ENCODE measurements at places on chromosomes 7 and 10.

- DNase-seq = no peak
These were observed 156.5 kb downstream of the DOCK4 start for GRCh38 chr7:112049555-112050249.

DNA sequence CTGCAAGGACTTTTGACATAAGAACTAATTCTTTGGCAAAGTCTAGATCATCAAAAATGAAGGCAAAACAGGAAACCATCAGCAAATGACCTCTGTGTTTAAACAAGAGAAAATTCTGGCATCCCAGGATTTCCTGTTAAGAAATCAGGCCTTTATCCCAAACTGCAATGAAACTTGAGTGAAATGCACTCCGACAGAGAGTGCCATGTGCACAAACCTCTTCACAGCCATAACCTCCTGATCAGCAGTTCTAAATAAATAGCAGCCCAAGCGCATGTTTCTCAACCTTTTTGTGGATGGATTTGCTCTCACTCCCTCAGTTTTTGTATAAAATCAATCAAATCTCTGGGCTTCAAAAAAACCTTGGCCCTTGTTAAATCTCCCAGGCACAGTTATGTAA is 107.7 kb upstream of the EEPD1 start:
- no peak for DNase-seq

GRCh38 chr10:57948796-57949195 is 318.9 kb downstream of the IPMK start:
- no peak for DNase-seq

- DNase-seq = no peak
These were observed 70.8 kb downstream of the CHN2 start for GRCh38 chr7:29265208-29265923.

- no peak for DNase-seq
These were observed 62.6 kb upstream of the EN2 start for GRCh38 chr7:155395176-155395797.

DNA sequence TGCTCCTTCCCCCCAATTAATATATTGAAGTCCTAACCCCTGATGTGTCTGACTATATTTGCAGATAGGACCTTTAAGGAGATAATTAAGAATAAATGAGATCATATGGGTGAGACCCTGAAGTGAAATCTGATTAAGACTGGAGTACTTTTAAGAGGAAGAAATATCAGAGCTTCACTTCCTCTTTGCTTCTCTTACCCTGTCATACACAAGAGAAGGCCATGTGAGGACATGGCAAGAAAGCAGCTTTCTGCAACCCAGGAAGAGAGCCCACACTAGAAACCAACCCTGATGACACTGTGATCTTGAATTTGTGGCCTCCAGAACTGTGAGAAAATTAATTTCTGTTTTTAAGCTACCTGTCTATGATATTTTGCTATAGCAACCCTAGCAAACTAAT is 44.2 kb downstream of the JMJD1C start:
- DNase-seq = peak; percentile 22

- DNase-seq = no peak
These were observed 206.6 kb downstream of the LSM5 start for GRCh38 chr7:32283546-32283945.

DNA sequence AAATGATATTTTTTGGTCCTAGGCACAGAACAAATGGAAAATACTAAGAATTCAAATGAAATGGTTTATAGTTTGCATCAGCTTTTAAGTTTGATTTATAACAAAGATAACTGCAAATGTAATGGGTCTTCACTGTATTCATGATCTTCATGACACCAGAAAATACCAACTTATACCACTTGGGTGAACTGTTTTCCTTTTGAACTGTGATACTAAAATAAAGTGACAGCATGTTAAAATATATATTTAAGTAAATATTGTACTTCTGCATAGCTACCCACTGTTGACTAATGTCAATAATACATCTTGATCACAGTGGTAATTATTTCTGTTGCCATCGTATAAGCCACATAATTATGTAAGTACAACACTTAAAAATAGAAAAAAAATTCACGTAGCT is 442.0 kb upstream of the ANKRD30A start:
- no peak for DNase-seq

DNA sequence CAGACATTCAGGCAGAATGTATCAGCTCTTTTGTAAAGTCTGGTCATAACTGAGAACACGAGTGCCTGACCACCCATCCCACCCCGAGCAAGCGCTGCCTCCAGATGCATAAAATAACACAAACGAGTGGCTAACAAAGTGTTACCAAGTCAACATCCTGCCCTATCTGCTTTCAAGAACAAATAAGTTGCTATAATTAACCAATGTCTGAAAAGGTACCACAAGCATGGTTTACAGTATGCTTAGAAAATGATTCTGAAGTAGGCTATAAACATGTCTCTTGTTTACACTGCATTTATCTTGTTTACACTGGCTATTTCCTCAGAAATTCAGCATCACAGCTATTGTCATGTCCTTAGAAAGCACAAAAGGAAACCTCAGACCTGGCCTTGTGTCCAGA is 49.5 kb downstream of the PIK3AP1 start:
- peak; percentile 22 for DNase-seq

DNA sequence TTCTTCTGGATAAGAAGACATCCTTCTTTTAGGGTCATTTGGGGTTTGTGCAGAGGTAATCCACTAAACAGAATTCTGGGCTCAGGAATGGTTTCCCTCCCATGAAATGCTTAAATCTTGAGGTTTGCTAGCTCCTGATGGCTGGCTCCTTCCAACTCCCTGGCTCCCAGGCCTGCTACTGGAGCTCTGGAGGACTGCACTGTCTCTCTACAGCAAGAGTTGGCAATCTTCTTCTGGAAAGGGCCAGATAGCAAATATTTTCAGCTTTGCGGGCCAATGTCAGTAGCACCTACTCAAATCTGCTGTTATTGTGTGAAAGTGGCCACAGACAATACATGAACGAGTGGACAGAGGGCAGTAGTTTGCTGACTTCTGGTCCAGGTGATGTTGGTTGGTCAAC is 174.2 kb upstream of the CTBP2 start:
- DNase-seq = no peak

DNA sequence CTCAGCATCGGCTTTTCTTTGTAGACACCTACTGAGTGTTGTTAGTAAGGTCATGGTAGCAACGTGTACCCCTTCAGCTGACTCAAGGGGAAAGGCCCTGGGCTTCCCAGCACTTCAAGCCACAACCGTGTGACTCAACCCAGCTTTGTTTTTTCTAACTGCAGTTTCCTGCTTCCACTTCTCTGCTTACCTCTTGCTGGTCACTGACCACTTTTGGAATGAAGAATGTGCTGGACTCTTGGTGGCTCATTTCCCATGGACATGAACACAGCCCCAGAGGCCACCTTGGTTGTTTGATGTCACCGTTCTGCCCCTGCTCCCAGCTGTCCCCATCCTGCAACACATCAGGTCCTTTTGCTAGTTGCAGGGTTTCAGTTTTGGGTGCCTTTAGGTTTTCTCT is 69.5 kb upstream of the ZNF438 start:
- peak; percentile 53 for DNase-seq

DNA sequence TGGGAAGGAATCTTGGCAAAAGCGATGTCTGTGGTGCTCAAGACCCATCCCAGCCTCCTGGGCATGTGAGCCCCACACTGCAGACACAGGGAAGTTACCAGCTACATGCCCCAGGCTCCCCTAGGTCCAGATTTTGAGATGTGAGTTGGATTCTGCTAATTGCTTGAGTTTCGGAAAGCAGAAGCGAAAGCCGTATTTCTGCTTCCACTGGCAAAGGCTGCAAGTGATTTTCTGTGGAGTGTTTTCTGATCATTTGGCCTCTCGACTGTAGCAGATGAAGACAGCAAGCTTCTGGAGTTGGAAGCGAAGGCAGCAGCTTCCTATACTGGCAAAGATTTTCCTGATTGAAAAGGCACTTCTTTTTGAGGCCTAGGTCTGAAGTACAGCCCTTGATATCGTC is 29.6 kb downstream of the ANKRD16 start:
- DNase-seq = no peak

DNA sequence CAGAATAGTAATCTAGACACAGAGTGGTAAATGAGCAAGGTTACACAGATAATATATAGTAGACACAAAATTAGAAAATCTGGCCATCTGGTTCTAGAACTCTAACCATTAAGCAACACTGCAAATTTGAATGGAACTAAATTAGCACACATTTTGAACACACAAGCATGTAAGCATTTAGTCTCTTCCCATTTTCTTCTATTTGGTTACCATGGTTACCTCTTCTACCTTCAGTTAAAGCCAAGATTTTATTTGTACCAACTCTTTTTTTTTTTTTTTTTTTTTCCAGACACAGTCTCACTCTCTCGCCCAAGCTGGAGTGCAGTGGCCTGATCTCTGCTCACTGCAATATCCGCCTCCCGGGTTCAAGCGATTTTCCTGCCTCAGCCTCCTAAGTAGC is 790.5 kb downstream of the MAGI2 start:
- DNase-seq = no peak

DNA sequence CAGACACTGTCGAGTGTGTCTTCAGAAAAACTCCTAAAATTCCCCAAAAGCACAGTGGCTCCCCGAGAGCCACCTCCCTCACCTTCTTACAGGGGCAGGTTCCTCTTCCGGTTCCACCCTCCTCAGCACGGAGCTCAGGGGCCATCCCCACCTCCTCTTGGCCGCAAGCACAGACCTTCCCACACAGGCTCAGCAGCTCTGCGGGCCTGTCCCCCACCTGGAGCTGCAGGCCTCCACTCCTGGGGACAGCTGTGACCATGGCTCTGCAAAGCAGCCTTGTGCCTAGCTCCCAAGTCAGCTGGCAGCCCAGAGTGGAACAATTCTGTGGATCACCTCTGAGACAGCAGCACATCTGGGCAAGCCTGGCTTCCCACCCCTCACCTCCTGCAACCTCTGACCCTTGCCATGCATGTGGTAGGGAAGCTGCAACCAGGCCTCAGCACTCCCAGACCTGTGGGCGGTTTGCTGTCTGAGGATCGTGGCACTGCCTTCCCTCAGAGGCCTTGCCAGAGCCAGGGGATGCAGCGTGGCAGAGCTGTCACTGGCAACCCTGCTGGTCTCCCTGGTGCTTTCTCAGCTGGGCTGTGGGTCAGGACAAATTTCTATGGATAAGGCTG is 79.7 kb downstream of the ALOX5 start:
- DNase-seq = no peak

DNA sequence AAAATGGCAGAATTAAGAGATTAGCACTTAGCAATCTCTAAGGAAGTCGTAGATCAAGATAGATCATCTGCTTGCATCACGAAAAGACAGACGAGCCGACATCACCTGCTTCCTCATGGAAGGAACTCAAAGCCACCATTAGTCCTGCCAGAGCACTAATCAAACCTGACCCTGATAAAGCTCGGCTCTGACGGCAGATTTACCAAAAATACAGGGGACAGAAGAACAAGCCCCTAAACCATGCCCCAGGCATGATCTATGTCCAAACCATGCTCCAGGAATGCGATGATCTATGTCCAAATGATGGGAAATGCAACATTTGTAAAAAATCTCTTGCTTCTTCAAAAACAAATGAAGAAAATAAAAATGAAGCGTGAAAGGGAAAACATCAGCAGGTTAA is 182.8 kb downstream of the TCERG1L start:
- no peak for DNase-seq

GRCh38 chr7:130957137-130957513 is 223.1 kb upstream of the KLF14 start:
- peak; percentile 62 for DNase-seq

- no peak for DNase-seq
These were observed at the start of gene VAX1 for GRCh38 chr10:117137911-117138642. Gene VAX1, minus strand, starts transcription at chr10:117138270. Its CDS starts 214 bp downstream, at chr10:117138056.

DNA sequence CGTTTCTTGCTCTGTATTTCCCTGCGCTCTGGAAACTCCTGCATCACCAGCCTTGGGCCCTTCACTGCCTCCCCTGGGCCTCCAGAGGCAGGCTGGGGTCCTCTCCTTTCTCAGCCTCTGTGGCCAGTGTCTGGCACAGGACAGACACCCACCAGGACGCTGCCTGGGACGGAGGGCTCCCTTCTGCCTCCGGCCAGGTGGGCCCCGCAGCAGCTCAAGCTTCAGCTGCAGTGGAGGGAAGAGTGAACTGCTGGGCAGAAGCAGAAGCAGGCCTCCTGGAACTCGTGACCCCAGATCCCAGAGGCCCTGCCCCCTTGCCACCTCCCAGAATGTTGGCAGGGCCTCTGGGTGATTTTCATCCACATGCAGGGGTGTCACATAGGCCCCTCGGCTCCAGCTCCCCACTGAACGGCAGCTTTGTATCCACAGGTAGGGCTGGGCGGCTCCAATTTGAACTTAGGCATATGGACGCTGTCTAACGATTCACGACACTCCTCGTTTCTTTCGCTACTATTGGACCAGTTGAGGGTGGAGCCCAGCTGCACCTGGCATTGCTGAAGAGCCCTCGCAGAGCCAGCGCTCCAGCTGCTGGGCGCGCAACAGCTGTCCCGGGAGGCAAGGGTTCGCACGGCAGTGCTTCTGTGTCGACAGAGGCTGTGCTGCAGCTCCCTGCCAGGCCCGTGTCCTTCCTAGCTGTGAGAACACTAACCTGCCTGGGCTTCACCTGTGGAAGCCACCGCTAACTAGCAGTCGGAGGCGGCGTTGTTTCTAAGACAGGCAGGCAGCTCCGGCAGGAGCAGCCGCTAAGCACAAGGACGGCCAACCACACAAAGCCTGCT is 18.4 kb upstream of the GPR146 start:
- DNase-seq = no peak

DNA sequence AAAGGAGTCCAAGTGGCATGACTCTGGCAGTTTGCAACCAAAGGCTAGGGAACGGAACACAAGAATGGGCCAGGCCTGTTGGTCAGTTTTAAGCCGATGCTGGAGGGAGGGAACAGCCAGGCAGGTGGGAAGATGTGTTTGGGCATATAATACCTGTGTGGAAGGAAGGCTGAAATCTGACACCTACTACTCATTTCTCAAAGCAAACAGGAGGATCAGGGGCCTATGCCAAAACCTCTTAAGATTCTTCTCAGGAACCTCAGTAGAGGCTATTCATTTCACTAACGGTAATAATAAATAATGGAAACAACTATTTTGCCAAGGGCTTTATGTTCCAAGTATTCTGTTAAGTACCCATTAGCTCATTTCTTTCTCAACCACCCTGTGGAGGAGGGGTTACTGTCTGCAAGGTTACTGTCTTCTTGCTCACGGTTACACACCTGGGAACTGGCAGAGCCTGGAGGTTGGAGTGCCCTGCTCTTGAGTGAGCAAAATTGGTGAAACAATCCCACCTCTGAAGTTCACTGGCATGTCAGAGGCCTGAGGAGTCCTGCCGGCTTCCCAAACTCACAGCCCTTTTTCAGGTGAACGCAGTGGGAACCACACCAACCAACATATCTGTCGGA is 35.5 kb downstream of the GOT1 start:
- no peak for DNase-seq

- peak; percentile 41 for DNase-seq
These were observed 2.2 kb downstream of the IKZF1 start for GRCh38 chr7:50306494-50307367.

DNA sequence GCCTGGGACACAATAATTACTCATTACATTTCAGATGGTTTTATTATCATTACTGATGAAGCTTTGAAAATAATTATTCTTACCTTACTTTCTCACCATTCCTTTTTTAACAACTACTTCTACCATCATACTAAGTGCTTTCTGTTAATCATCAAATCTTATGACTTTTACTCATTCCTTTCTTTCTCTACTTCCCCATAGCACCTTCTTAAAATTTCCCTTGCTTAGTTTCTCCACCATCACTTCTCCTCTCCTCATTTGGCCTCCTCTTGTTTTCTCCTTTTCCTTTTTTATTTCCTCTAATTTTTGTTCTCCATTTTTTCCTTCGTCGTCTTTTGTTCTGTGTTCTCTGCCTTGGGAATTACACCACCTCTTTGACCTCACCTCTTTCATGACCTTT is 303.2 kb upstream of the KAT6B start:
- DNase-seq = no peak

Data from CD4-positive, alpha-beta T cell treated with Interleukin-2 at 100 ng/mL for 4 hours (primary cell).